A549 (cell line): ENCODE measurements at places on chromosomes 3 and 15.

- no peak for DNase-seq
Measured at GRCh38 chr3:146929696-146930095, 324.6 kb upstream of the PLSCR5 start.

DNA sequence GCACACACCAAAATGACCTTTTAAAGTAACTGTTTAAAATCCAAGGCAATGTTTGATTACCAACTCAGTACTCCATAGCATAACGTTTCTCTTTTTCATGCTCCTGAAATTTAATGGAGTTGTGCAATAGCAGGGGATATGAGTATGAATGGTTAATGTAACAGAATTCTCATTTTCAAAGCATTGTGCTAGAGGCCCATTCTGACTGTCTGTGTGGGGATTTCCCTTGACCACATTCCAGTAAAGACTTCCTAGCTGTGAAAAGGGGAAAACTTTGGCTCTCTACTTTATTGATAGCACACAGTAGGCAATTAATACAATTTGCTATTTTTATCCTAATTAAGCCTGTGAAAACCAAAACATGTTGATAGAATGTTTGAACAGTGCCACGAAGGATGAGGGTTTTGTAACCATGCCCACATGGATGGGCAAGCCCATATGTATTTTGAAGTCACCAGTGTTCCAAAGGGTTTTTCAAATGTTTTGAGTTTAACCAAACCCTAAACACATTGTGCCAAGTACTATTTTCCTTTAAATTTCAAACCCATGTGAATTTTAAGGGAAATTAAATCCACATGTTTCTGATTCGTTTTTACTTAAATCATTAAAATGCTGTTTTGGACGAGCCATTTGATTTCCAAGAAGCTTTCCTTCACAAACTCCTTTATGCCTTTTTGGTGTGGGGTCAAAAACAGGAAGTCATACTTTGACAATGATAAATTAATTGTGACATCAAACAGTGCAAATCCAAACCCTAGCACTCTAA lies 261.2 kb downstream of the SHOX2 start:
- DNase-seq, result no peak

DNA sequence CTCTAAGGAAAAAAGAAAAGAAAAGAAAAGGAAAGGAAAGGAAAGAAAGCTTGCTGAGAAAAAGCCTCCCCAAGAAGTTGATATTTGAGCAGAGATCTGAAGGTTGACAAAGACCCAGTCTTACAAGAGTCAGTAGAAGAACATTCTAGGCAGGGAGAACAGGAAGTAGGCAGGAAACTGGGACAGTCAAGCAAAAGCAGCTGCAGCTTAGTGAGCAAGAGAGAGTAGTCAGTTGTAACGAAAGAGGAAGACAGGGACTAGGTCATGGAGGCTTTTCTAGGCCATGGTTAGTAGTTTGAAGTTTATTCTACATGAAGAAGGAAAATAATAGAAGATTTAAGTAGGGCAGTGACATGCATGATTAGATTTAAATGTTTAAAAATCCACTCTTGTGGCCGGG lies 31.8 kb upstream of the KLHL6 start:
- DNase-seq, result no peak

DNA sequence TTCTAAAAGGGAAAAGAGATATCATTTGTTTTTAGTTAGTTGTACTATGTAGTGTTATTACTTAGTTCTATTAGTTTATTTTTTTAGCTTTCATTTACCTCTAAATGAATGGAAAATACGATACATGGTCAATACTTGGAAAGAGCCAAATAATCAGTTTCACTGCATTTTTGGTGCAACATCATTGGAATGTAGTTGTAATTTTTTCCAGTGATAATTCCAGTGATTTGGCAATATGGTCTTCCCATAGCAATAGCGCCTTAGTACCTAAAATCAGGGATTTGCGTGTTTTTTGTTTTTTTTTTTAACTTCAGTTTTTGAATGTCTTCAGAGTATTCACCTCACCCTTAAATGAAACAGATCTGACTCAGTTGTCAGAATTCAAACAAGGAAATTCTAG lies 41.8 kb downstream of the RAB8B start:
- no peak for DNase-seq
